ENCODE measurements at places on chromosomes 1 and 21.
A peak's percentile ranks its signal among the peaks of the same experiment; 100 is the strongest.

DNA sequence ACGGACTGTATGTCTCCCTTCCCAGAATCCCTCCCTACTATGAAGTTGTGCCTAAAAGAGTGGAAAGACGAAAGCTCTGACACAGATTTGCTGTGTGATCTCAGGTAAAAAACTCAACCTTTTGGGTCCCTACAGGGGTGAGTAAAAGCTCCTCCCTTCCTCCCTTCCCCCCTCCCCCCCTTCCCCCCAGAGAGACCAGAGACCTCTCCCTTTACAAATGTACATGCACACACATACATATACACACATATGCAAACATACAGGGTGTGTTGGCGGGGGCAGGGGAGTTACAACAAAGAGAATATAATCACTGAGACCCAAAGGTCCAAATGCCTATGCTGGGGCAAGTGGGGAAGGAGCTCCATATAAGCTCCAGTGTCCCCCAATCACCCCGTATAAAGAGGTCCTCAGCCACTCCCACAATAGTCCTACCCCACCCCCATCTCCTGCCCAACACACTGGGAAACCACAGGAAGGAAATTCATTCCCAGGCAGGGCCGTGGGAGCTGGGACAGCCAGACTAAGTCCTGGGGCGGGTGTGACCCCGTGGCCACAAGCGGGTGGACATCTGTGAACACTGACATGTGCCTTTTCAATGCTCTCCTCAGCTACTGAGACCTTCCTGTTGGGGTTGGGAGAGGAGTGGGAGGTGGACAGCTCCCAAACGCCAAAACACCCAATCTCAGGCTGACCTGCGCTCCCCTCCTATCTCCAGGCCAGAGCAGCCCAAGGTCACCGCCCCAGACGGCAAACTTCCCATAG, 2.0 kb downstream of the MEF2D start:
- peak; percentile 80 for DNase-seq

- no peak for DNase-seq
Observed at GRCh38 chr21:34889320-34889675, 159.8 kb downstream of the RUNX1 start.

GRCh38 chr1:225508538-225509375, 80.9 kb upstream of the LBR start:
- no peak for DNase-seq

DNA sequence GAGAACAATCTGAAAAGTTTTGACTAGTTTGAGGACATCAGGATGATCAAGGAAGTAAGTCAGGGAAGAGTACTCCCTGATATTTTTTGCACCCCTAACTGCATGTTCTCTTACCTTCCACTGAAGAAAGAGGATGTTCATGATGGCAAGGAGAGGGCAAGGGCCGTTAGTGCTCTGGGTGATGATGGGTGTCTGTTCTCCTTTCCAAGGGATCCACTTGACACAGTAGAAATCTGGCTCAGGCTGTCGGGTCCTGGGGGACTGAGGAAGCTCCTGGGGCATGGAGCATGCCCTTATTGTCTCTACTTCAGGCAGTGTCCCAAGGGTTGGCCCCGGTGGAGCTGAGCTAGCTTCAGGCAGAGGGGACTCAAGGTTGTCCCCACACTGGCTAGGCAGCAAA, 4.7 kb downstream of the MINDY1 start:
- no peak for DNase-seq

GRCh38 chr1:201715801-201716741, 112.9 kb upstream of the IPO9 start:
- no peak for DNase-seq

DNA sequence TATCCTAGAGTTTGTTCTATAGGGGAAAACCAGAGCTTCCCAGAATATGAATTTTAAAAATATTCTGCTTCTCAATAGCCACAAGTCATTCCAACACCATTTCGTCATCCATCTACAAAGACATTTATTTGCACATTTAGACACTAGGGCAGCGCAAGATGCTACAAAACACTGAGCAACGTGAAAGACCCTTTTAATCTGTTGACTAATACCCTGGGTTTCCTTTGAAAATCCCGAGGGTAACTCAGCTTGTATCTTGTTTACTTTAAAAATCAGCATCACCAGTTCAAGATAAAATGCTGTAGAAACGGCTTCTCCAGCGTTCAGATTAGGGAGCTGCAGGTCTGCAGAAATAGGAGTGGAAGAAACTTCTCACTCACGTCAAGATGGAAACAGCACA, 13.5 kb downstream of the PDPN start:
- no peak for DNase-seq

DNA sequence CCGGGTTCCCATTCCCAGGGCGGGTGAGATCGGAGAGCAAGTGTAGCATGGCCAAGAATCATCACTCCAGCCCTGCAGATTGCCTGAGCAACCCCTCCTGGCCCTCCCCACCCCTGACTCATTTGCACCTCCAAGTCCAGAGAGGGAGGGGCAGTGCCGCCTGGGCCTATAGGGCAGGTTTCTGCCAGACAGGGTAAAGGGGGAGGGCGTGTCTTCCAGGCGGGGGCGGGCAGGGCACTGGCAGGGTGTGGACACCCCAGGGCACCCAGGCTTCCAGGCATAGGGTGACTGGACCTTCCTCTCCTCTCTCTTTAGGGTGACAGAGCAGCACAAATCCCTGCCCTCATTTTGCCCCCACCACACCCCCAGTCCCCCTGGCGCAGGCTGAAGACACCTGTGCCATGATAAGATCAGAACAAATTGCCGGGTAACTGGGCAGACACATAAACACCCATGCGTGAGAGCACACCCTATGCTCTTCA, 3.2 kb upstream of the CRYBG2 start:
- no peak for DNase-seq

DNA sequence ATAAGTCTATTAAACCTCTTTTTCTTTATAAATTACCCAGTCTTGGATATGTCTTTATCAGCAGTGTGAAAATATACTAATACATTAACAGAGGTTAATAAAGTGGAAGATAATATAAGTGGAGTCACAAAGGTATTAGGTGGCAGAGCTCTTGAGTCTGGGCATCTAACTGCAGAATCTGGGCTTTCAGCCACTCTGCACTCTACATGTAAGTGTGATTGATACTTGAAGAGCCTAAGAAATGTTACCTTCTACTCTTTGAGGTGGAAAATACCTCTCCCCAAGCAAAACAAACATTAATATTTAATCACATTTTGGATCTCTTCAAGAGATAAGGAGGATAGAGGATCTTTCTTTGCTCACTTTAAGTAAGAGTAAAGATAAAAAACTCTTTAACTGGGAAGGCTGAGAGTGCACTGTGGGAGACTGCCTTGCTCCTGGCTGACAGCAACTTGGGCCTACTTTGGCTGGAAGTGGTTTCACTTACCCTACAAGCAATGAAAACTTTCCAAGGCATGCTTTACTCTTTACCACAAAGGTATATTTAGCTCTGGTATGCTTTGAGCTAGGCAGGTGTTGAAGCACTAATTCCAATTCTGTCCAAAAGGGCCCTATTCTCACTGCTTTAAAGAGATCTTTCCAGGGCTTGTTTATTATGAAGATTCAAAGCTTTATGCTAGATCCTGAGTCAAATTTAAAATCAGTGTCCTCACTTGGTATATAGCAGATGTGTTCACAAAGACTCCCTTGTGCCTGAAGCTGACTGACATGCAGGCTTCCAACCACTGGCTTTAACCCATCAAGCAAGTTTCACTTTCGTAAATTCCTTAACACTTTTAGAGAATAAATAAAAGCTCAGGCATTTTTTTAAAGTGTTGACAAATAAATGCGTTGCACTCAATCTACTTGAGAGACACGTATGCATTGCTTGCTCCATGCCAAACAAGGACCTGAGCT, 245.3 kb upstream of the ZP4 start:
- DNase-seq, result no peak

DNA sequence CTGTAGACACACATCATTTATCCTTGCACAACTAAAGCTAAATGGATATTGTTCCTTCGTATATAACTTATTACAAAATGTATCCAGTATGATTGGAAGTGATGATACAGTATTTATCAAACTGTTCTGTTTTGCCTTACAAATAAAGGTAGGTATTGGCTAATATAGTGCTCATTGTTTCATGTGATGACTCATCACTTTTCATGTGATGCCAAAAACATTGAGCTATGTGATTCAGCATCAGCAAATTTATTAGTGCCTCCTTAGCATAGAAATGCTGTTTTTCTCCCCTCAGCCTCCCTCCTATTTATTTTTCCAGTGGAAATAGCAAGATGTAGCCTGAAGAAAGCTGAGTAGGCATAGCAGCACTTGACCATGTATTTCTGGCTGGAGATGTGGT, 228.6 kb upstream of the LYPLAL1 start:
- DNase-seq, result no peak

- DNase-seq, result no peak
Observed at GRCh38 chr1:9278116-9278515, 14.6 kb upstream of the SPSB1 start.

GRCh38 chr21:43866659-43867331, 1.8 kb downstream of the AGPAT3 start:
- DNase-seq, result no peak

DNA sequence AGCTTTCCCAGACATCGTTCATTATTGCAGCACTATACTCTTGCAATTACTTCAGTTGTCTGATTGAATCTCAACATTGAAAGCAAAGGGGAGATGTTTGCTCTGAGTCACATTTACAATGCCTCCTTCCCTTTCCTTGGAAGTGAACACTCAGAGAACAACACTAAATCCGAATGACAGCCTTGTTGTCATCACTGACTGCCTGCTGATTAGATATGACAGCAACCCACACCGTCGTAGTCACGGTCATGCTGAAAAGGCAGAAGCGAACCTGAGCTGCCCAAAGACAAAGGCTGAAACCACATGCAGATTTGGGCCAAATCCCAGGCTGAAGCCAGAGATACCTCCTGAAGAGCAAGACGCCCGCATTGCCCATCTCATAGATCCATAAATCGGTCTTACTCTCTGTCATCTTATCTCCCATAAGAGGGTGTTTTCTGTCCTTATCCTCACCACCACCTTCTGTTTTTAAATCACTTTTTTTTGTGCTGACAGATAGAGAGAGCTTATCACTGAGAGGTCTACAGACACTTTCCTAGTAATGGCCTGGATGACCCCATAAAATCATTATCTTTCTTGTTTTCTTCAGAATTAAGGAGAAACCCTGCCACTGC, 47.5 kb downstream of the TMCO4 start:
- DNase-seq, result no peak

All from Right ventricle myocardium superior (tissue), 1 donor.